Hematopoietic multipotent progenitor cell treated with erythropoietin and hydrocortisone succinate and interleukin-3 and kit ligand, for 17 days (in vitro differentiated cells): ENCODE measurements at places on chromosomes 12 and 14.

- no peak for DNase-seq
Measured at GRCh38 chr12:76878099-76878898, 520 bp downstream of the CSRP2 start.

GRCh38 chr12:88951860-88952561, 371.7 kb upstream of the KITLG start:
- DNase-seq: no peak

GRCh38 chr12:26750531-26751175, 82.3 kb downstream of the ITPR2 start:
- DNase-seq: no peak

DNA sequence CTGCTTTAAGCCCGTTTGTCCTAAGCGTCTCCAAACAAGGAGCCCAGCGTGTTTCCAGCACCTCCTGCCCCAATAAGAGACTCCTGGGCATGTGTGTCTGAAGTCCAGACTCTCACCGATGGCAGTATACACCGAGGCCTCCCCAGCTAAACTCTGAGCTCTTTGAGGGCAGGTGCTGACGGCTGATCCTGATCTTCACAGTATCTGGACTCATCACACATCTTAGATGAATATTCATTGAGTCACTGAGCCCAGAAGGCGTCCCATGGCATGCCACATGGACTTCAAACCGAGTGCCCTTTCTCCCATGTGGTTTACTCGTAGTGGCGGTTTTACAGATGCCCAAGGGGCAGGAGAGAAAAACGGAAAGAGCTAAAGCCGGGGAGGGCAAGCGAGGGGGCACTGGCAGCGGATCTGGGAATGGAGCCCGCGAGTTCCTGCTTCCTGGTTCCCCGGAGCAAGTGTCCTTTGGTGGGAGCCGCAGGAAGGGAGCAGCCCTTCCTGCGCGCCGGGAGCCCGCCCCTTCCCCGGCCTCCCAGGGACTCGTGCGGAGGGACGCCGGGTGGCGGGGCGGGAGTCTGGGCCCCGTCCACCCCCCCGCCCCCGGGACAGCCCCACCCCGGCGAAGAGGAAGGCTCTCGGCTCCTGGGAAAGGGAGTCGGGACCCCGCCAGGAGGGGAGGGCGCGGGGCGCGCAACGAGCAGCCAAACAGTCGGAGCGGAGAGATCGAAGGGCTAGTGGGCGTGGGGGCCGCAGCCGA, 585 bp upstream of the TEAD4 start:
- DNase-seq: no peak

DNA sequence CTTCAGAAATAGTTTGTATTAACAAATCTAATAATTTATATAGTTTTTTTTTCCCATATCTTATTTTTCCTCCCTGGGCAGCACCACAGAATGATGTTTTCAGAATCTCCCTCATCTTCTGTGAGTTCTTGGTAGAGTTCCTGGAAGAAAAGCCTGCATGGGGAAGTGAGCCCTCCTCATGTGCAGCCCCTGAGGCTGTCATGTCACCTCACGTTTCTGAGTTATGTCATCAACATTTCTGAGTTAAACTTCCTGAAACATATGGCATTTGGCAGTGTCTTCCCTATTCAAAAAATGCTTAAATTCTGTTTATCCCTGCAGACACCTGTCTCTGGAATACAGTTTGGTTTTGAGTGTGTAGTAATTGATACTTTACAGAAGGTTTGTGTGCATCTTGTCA, 979.0 kb downstream of the TMEM121 start:
- no peak for DNase-seq

DNA sequence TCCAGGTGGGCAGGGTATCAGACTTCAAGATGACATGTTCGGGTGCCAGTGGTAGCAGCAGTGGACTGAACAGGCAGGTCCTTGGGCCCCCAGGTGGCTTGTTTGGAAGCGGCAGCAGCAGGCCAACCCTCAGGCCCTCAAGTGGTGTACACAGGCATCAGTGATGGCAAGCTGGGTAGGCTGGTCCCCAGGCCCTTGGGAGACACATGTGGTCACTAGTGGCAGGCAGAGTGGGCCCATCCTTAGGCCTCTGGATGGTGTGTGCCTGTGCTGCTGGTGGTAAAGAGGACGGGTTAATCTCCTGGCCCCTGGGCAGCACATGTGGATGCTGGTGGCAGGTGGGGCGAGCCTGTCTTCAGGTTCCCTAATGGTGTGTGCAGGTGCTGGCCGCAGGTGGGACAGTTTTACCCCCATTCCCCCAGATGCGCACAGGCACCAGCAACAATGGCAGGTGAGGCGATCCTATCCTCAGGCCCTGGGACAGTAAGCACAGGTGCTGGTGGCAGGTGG, 8.0 kb downstream of the OAS2 start:
- DNase-seq: no peak

DNA sequence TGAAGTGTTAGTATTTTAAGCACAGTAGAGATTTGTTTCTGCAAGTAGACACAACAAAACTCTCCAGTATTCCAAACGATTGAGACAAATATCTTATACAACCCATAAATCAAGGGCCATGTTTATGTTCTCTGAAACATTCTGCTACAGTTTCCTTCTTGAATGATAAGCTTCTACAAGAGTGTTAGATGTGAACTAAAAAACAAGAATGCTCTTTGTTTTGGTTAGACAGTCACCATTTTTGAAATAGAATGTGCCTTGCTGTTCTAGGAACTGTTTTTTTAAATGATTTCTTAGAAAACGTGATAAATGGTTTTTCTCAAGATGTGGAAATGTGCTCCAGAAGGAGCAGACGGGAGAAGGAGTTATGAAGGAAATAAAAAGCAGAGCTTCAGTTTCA, 1656.3 kb upstream of the FLRT2 start:
- DNase-seq: no peak

DNA sequence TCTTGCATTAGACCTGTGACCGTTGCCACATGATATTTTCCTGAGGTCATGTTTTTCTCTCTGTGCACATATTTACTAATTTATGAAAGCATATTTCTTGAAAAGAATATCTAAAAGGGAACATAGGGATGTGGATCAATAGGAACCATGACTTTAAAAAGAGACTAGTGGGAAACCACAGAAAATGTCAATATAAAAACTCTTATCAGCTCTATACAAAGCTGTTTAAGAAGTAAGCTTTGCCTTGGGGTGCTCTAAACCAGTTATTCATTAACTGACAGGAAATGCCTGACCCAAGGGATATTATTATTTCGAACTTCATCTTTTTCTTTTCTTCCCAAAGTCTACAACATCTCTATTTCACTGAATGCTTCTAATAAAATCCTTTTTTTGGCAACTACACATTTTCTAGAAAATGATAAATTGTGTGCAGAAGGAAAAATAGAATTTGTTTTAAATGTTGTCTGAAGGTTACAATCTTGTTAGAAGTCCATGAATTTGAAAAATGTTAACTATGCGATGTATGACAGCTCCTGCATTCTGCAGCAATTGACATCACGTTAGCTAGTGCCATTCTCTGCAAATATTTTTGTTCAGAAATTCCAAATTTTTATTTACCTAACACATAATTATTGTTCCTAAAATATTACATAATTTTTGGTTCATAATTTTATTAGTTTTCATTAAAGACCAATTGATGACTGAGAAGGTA, 345.0 kb downstream of the SLC16A7 start:
- DNase-seq: no peak

DNA sequence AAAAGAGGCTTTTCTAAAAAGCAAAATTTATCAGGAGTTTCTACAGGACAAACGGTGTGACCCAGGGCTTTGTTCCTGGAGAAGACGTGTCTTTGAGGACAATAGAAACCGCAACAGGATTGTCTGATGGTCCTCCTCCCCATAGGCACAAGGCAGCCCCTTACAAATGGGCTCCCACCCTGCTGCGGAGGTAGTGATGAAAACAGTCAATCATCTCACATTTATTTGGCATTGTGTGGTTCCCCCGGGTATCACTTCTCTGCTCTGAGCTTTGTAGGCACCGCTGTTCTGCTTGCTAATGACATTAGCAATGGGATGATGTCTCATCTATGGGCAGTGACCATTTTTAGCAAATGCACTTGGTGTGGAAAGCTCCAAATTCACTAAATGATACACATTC, 155.5 kb upstream of the TMPO start:
- no peak for DNase-seq

- DNase-seq: no peak
Measured at GRCh38 chr12:15558915-15559528, 230.2 kb downstream of the EPS8 start.

GRCh38 chr12:108115123-108116121, 13.7 kb upstream of the WSCD2 start:
- no peak for DNase-seq

GRCh38 chr12:103924761-103925641, 5.2 kb upstream of the HSP90B1 start:
- DNase-seq: no peak

GRCh38 chr12:7001921-7002591, 16.2 kb downstream of the LPCAT3 start:
- no peak for DNase-seq

DNA sequence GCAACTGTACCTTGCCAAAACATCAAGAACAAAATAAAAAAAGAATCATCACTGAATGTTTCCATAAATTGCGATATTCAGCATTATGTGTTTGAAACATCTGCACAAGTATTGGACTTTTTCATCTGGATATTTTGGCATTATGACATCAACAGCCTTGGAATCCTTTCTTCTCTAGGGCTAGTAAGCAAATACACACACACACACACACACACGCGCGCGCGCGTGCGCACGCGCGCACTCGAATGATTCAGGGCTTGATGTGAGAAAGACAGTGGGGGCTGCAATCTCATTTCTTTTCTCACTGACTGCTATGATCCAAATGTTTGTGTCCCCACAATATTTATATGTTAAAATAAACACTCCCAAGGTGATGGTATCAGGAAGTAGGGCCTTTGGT, 90.0 kb upstream of the SLC38A4 start:
- no peak for DNase-seq

- no peak for DNase-seq
Measured at GRCh38 chr12:63777340-63777739, 2.4 kb upstream of the RXYLT1 start.

- DNase-seq: no peak
Measured at GRCh38 chr14:44309331-44309730, 197.8 kb downstream of the FSCB start.

DNA sequence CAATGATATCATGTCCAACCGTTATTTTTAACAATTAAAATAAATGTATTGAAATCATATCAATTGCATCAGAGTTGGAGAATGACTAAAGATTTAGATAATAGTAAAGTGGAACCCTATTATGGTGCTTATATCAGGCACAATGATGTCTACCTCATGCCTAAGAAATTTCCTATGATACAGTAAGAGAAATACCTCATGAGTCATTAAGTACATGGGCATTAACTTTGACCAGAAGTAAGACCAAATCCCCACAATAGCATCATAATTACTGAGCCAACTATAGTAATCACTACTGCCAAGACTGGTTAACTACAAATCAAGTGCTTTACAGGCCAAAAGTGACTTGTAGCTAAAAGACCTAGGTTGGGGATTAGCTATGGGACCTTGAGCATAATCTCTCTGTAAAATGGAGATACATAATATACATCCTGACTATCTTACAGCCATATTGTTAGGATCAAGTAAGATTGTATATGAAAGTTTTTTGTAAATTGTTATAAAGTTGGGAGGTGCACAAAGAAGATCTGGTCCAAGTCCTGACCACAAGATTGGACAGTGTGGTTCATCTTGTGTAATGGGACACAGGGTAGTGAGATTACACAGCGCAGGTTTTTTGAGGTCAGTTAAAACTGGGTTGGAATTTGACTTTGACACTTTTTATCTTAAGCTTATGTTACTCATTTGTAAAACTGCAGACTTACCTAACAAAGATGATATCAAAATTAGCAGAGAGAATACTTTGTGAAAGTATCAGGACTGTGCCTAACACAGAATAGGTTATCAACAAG, 60.5 kb downstream of the ERGIC2 start:
- DNase-seq: no peak

DNA sequence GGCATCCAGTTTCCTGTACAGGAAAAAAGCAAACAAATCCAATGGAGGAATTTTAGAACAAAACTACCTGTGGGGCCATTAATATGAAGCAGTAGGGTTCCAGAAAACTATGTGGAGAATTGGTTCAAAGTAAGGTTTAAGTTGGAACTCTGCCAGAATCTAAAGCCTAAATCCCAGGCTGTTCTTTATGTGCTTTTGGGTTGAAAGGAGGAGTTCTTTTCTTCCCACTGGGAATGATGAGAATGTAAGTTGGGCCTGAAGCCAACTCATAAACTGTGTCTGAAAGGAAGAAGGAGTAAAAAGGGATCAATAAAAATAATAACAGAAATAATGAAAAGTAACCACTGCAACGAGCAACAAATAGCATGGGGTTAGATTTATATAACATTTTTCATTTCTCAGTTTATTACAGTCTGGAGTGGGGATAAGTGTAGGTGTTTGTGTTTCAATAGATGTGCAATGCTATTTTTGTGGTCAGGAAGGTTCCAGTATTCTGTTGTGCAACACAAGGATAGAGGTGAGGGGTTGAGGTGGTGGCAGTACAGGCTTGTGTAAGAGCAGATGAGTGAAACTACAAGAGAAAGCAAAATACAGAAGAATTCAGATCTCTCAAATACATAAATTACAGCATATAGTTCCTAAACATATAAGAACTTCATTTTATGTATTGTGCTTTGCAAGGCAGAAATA, 373.6 kb downstream of the EMP1 start:
- DNase-seq: no peak

DNA sequence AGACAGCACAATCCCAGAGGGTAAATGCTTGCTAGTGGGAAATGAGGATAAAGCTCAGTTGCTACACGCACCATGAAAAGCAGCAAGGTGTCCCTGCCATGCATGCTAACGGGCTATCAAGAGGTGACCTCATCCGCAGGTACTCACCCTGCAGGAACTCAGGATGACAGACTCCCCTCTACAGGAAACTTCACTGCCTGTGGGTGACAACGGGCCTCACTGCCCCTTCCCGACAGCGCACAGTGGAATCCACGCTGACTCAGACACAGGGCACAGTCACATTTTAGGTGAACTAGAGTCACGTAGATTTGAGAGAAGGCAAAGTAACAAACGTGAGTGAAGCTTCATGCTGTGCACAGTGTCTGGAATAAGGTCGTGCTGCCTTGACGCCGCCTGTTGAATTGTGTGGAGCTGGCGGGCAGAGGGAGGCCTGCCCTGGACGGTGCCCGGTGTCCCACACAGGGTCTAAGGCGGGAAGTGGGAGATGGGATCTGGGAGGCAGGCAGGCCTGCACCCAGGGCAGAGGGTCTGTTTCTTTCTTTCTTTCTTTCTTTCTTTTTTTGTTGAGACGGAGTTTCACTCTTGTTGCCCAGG, 331.8 kb downstream of the TMEM132D start:
- DNase-seq: no peak

GRCh38 chr12:108969622-108970021, 51.2 kb downstream of the SVOP start:
- no peak for DNase-seq

DNA sequence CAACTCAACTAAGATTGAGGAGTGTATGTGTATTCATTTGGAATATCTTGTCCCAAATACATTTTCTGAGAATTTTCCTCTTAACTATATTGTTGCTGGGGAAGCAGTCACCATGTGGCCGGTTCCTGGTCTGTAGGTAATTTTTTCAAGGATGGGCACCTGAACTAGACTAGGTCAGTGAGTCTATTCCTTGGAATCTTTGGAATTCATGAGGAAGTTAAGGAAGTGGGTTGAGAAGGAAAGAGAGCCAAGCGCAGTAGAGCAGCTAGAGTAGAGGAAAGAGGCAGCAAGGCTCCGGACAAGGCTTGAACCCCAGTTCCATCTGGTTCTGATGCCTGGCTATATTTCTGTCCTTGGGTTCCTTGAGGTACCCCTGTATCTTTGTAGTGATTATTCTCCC, 183.7 kb downstream of the DACT1 start:
- no peak for DNase-seq
